HS-5 (cell line): ENCODE measurements at places on chromosomes 11 and 22.

DNA sequence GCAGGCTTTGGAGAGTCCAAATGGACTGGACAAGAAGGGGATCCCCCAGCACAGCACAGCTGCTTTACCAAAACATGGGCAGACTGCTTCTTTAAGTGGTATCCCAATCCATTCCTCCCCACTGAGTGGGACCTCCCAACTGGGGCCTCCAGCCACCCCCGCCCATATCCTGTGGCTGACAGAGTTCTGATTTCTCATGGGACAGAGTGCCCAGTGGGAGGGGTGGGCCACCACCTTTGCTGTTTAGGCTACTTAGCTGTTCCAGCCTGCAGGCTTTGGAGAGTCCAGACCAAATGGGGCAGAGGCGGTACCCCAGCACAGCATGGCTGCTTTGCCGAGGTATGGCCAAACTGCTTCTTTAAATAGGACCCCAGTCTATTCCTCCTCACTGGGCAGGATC, 26.9 kb upstream of the DEUP1 start:
- no peak for DNase-seq

- DNase-seq = peak; percentile 37
Observed at GRCh38 chr11:71563406-71563805, 2.0 kb upstream of the KRTAP5-10 start.

GRCh38 chr11:1563149-1563638, 8.9 kb downstream of the DUSP8 start:
- no peak for DNase-seq

DNA sequence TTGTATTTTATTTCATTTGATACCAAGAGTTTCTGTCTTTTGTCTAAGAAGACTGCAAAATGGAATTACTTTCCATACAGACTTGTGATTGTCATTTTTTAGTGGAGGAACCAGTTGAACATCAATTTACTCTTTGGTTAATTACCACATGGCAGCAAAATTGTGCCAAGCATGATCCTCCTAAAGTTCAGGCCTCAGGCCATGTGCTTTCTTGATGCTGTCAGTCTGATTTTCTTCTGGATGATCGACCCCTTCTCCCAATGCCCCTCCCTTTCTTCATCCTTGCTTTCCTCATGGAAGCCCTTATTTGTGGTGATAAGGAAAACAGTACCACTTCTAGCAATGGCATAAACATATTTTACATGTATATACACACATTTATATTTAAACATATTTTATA, 76.2 kb downstream of the SVIP start:
- DNase-seq = no peak

GRCh38 chr11:18853086-18853720, 61.6 kb upstream of the PTPN5 start:
- DNase-seq = no peak

DNA sequence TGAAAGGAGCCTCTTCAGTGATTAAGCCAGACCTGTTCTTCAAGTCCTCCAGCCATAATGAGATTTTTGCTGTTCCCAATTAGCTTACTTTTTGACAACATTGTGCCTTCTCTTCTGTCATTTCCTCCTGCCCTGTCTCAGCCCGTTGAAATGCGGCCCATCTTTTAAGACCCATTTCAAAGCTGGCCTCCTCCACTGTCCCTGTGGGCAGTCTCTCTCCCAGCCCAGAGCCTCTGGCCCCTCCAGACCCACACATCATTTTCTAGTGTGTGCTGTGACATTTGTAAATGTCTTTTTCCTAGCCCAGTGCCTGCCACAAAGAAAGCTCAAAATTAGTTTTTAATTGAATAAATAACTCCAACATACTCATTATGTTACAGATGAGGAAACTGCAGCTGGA, 70.9 kb downstream of the BUD13 start:
- DNase-seq = no peak

DNA sequence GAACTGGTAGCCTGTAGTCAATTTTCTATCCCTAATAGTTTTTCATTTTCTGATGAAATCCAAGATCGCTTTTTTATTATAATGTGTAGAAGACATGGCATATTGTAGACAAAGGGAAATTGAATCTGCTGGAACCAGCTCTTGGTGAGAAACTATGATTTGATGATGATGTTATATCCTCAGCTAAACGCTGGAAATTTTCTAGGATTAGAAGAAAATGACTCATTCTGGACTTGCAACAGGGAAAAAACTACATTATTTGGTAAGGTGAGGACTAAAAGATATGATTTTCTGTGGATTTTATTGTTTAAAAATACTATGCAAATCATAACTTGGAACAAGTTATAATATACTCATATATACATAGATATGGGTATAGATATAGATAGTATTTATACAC, 14.1 kb upstream of the PGM2L1 start:
- no peak for DNase-seq

- no peak for DNase-seq
Observed at GRCh38 chr22:23938328-23939016, 22.5 kb downstream of the GSTT2B start.

DNA sequence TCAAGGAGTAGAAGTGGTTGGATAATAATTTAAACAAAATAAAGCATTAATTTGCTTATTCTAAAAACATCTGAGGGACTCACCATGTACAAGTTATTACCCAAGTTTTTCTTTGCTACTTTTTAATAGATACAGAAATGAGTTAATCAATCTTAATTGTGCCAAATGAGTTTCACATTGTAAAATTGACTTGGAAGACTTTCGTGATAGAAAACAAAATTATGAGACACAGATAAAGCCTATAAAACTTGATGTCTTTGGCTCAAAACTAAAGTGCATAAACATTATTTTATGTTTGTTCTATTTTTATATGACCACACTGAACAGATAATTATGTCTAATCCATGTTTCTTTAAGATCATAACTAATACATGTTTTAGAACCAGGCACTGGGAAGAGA, 10.1 kb upstream of the CWF19L2 start:
- no peak for DNase-seq

DNA sequence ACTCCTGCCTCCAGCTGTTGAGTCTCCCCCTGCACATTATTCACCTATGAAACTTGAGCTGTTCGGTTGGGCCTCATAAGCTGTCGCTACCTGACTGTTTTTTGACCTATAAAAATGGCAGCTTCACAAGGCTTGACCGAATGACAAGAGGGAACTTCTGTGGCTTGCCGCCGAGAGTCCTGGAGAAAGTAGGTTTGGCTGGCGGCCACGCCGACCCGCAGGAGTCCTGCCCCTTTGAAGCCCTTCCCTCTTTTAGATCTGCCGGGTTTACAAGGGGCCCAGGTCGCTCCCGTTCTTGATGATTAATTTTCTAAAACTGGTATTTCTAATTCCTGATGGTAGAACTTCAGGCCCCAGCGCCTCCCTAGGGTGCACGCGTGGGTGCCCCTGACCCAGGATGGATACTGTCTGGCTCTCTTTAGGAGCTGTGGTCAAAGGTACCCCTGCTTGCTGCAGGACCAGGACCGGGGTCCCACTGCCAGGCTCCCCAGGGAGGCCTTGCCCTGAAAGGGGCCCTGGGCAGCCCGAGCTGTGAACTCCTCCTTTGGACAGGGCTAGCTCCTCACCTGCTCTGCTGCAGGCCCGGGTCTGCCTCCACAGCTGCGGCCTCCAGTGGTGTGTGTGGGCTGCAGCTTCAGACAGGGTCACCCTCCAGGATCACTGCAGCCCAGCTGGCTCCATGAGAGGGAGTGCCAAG, 171.8 kb downstream of the CTTN start:
- DNase-seq = no peak

DNA sequence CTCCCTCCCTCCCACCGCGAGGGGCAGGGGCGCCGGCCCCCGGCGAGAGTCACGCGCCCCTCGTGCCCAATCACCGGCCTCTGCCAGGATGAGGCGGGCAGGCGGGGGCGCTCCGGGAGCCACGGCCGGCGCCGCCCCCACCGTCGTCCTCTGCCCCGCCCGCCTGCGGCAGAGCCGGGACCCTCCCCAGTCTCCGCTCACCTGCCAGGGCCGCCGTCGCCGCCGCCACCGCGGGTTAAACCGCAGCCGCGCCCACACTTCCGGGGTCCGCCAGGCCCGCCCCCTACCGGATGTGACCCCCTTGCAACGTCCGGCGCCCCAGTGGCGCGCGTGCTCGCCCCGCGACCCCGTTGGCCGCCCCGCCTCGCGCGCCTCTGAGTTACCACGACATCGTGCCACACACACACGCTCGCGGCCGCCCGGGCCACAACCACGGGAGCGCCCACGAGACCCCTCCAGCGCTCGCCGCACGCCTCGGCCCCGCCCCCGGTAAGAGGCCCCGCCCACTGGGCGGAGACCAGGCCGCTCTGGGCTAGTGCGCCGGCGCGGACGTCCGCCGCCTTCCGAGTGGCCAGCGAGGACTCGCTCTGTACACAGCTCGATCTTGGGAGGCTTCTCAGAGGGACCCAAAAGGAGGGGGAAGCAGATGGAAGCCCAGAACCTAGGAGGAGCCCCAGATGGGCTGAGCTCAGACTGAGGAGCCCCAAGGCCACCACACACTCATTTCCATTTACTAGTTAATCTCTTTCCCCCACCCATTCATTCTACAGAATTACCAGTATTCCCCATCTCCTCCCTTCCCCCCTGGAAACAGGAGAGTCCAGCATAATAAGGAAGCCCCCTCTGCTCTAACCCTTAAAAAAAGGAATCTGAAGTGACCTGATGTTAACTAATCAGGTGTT, at the start of gene VPS37C:
TSS of gene VPS37C (minus strand) at position 237 of the 902 bp plus-strand sequence. CDS start 22,597 bp downstream, outside the sequence.
- no peak for DNase-seq

DNA sequence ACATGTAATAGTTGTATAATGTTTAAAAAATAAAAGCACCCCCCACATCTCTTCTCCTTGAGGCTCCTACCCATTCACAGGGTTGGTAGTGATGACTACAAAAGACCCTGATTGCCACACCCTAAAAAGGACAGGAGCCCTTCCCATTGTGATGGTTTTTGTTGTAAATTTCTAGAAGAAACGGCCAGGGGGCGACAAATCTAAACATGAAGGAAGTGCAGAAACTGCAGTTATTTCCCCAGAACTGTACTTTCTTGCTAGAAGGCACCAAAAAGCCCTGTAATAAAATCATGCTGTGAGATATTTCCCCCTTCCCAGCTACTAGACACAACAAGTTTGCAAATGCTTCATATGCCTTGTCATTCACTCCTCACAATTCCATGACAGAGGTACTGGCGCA, 10.8 kb downstream of the PRR5L start:
- no peak for DNase-seq

- no peak for DNase-seq
Observed at GRCh38 chr11:45995342-45995734, 72.9 kb downstream of the LARGE2 start.

DNA sequence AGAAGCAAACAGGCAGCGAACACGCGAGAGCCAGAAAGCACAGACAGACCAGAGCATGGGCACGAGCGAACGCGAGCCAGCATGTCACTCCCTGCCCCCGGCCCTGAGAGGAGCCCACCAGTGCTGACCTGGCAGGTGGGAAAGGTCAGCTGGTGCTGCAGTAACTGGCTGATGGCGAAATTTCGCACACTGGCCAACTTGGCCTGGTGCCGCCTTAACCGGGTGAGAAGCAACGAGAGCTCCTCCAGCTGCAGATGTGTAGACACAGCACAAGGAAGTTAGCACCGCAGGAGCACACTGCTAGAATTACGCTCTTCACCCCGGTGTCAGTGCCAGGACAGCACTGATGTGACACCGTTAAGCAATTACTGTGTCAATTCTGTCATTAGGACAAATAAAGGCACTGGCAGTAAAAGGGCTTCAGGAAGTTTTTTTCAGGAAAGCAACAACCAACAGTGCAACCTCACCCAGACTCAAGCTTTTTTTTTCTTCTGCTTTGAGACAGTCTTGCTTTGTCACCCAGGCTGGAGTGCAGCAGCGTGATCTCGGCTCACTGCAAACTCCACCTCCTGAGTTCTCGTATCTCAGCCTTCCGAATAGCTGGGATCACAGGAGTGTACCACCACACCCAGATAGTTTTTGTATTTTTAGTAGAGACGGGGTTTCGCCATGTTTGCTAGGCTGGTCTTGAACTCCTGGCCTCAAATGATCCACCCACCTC, 76.8 kb downstream of the C11orf58 start:
- no peak for DNase-seq

GRCh38 chr11:56841210-56841810, 92.8 kb upstream of the OR9G4 start:
- peak; percentile 28 for DNase-seq

DNA sequence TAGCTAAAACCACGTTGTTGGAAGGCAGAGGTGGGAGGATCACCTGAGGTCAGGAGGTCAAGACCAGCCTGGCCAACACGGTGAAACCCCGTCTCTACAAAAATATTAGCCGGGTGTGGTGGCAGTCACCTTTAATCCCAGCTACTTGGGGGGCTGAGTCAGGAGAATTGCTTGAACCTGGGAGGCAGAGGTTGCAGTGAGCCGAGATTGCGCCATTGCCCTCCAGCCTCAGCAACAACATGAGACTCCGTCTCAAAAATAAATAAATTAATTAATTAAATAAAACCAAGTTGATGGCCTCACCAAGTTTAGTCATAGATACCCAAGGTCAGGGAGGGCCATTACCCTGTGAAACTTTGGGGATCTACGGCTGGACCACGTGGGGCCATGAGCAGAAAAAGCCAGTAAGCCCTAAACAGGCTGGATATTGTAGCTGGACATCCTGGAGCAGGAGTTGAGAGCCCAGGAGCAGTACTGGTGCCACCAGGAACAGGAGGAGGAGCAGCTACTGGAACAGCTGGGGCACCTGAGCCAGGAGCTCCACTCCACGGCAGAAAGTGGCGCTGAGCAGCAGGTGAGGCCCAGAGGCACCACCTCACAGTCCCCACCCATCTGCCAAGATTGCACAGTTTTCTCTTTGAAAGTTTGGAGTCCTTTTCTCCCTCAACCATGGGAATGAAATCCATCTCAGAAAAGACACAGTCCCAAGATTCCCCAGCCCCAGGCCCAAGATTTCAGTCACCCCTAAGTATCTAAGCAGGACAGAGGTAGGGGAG, 50.5 kb downstream of the BTG4 start:
- no peak for DNase-seq

GRCh38 chr11:95501761-95502266, 270.8 kb upstream of the SESN3 start:
- DNase-seq = no peak

- no peak for DNase-seq
Observed at GRCh38 chr11:124946735-124947141, 7.3 kb upstream of the CCDC15 start.

GRCh38 chr11:121650351-121651256, 197.8 kb upstream of the SORL1-AS1 start:
- DNase-seq = no peak

DNA sequence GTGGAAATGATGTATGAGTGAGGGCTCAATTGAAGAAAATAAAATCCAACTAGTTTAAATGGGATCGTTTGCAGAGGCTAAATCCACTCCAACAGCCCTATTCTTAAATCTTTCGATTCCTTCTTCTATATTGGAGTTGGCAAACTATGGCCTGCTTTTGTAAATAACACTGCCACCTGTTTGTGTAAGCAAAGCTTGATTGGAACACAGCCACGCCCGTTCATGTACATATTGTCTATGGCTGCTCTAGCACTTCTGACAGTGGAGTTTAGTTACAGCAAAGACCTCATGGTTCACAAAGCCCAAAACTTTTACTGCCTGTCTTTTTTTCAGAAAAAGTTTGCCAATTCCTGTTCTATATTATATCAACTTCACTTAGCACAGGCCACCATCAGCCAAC, 40.6 kb upstream of the RCN1 start:
- DNase-seq = no peak
